ENCODE measurements at places on chromosomes 2 and 18.

GRCh38 chr2:132522901-132523300 lies 106.3 kb downstream of the GPR39 start:
- DNase-seq: no peak

DNA sequence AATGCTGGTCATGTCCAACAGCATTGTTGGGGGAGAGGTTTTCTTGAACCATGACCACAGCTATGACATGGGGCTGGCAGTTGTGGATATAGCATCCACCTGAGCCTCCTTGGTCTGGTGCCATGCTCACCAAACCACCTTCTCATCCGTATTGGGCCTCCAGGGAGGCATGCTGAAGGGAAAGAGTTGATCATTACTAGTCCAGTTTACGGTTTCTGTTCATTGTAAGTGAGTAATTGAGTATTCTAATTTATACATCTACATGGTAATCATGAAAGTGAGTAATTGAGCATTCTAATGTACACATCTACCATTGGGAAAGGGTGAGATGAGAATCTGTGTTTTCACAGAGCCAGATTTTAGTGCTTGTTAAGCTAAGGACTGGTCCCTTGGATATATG lies 6.8 kb downstream of the TMEM87B start:
- no peak for DNase-seq

DNA sequence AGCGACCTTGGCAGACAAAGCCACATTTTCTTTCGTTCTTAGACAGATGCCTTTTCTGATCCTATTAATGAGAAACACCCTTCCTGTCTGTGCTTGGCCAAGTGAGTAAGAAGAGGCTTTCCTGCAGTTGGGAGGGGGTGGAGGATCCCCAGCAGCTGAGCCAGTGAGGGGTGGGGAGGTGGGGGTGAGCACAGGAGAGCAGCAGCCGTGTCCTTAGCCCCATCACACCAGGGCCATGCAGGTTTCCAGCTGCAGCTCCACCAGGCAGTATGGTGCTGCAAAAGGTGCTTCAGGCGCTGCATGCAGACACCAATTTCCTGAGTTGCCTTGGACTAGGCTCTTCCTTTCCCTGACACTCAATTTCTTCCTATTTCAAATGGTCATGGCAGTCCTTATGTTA lies 123.3 kb upstream of the SIX2 start:
- no peak for DNase-seq

GRCh38 chr2:37683241-37683640 lies 11.8 kb upstream of the CDC42EP3 start:
- no peak for DNase-seq

DNA sequence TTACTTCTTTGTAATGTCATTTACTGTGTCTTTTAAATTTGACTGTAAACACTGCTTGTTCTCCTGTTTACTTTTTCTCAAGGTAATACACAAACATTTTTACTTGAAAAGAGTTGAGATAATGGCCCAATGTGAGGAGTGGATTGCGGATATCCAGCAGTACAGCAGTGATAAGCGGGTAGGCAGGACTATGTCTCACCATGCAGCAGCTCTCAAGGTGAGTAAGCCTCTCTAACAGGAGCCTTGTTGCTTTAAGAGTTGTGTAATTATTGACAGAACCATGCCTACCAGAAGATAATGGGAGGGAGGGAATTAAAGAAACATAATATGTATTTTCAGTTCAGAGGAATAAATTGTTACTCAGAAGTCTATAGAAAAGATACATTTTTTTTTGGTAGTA lies 16.5 kb upstream of the TTC27 start:
- no peak for DNase-seq

- DNase-seq: no peak
Observed at GRCh38 chr2:105262651-105263091, 21.1 kb downstream of the GPR45 start.

DNA sequence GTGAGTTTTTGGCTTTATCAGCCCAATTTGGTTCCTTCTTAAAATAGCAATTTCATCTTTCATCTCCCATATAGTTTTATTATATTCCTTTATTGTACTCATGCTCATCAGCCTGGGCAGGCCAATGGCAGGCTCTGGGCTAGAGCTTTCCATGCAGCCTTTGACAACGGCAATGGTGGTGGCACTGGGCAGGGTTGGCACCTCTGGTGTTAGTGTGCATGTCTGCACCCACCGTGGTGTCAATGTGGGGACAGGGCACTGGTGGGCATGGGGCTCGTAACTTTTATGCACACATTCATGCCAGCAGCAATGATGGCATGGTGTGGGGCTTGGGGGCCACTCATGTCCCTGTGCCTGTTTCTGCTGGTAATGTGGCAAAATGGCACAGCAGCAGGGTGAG lies 1305.4 kb downstream of the DSC3 start:
- no peak for DNase-seq

- DNase-seq: no peak
Observed at GRCh38 chr18:56676639-56677038, 25.5 kb downstream of the WDR7 start.

DNA sequence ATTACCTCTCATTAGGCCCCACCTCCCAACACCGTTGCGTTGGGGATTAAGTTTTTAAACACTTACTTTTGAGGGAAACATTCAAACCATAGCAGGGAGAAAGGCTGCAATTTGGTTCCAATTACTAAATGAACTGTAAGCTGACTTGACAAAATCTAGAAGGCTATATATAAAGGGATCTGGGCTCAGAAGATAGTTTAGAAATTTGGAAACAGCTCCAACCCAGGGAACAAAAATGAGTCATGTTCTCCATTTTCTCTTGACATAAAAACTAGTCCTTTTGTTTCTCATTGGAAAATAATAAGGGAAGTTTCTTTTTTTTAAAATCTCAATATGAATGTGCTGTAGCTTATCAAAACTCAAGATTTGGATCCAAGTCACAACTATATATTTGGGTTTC lies 17.5 kb downstream of the MOGAT1 start:
- no peak for DNase-seq

DNA sequence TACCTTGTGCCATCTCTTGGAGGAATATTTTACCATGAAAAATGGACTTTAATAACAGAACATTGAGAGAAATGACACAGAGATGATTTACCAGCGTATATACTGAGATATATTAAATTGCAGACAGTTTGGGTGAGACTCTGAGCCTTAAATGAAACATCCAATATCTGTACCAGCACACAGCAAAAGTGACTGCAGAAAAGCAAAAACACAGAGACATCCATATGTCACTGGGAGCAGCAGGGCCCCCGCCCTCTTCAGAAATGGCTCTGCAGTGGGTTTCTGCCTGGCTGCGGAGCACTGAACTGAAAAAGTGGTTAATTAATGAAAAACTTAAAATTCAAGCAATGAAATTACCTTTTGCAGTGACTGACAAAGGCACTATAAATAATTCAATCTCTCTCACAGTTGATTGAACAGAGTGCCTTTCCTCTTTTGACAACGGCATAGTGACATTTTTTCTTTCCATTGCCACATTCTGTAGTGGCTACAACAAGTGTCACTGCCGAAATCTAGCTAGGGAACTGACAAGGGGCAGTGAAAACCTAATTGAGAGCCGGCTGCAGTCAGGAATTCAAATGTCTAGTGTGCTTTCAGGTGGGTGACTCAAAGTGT lies 353.4 kb downstream of the ALK start:
- no peak for DNase-seq
